ENCODE measurements at places on chromosomes 7 and 10.
A peak's percentile ranks its signal among the peaks of the same experiment; 100 is the strongest.

DNA sequence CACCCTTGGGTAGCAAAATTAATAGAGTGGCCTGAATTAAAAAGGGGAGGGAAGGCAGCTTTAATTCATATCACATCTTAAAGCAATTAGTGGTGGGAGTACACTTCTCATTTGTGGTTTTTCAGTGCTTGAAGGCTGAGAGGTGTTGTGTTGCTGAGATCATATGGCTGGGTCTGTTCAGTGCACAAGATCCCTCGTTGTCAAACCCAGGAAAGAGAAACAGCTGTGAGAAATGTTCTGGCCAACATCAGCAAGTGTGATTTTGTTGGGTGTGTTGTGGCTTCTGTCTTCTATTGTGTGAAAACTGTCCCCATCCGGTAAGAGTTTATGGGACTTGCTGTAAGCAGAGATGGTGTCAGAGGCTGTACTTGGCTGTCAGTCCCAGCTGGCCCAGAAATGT lies 197.9 kb upstream of the BMPER start:
- no peak for DNase-seq

DNA sequence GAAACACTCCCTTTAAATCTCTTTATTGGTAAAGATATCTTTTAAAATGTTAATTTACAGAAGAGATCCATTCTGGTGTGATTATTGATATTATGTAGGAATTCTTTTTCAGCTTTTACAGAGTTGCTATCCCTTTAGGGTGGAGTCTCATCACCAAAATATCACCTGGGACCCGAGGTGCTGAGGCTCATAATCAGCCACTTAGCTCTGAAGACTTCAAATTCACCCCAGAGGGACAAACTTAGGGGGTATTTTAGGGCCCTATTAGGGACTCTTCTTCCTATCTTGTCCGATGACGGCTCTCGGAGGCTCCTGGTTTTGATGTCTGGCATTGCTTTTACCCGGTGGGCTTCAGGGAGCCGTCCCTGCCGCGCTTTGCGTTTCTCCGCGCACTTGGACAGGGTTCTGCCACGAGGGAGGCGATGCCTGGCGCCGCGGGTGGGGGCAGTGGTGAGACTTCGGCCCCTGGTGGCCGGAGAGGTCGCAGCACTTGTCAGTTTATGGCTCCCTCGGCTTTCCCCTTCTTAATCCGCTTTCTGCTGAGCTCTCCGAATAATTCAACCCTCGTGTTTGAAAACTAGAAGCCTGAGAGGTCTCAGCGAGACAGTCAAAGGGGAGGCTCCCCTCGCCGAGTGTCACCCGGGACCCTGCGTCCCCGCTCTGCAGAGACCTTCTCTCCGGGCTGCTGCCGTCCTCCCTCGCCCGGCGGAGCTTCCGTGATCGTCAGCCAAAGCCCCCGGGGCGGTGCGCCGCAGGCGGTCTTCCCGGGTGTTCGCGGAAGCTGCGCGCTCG lies 27.8 kb downstream of the RBM20 start:
- peak; percentile 85 for DNase-seq

- no peak for DNase-seq
These were observed 60.1 kb downstream of the ZMIZ1 start for GRCh38 chr10:79128923-79129305.

- no peak for DNase-seq
These were observed 1.7 kb upstream of the CALN1 start for GRCh38 chr7:72413886-72414285.

GRCh38 chr10:36157486-36157885 lies 515.4 kb upstream of the FZD8 start:
- no peak for DNase-seq

- no peak for DNase-seq
These were observed 28.3 kb downstream of the PALS2 start for GRCh38 chr7:24601600-24601999.

GRCh38 chr7:18555968-18556367 lies 60.4 kb downstream of the HDAC9 start:
- no peak for DNase-seq

- DNase-seq: no peak
These were observed 43.6 kb downstream of the ADRB1 start for GRCh38 chr10:114087255-114087654.

GRCh38 chr7:6423942-6424701 lies 23.6 kb downstream of the DAGLB start:
- peak; percentile 93 for DNase-seq

- no peak for DNase-seq
These were observed 109.3 kb downstream of the ICA1 start for GRCh38 chr7:8152489-8153192.

GRCh38 chr10:99595236-99595635 lies 25.0 kb downstream of the SLC25A28 start:
- no peak for DNase-seq

GRCh38 chr10:78768876-78769275 lies 299.9 kb upstream of the ZMIZ1 start:
- DNase-seq: peak; percentile 48

- DNase-seq: no peak
These were observed 456.0 kb downstream of the SORCS1 start for GRCh38 chr10:106708506-106708905.

- DNase-seq: no peak
These were observed 130.0 kb downstream of the AUTS2 start for GRCh38 chr7:69728304-69728703.

GRCh38 chr10:30993155-30993554 lies 38.5 kb downstream of the ZNF438 start:
- no peak for DNase-seq

- no peak for DNase-seq
These were observed 22.1 kb upstream of the PRKAR1B start for GRCh38 chr7:749140-749551.

GRCh38 chr10:11908536-11908935 lies 85.4 kb downstream of the PROSER2 start:
- no peak for DNase-seq
